IMR-90 (cell line): ENCODE measurements at places on chromosomes 7 and 10.
A peak's percentile ranks its signal among the peaks of the same experiment; 100 is the strongest.

DNA sequence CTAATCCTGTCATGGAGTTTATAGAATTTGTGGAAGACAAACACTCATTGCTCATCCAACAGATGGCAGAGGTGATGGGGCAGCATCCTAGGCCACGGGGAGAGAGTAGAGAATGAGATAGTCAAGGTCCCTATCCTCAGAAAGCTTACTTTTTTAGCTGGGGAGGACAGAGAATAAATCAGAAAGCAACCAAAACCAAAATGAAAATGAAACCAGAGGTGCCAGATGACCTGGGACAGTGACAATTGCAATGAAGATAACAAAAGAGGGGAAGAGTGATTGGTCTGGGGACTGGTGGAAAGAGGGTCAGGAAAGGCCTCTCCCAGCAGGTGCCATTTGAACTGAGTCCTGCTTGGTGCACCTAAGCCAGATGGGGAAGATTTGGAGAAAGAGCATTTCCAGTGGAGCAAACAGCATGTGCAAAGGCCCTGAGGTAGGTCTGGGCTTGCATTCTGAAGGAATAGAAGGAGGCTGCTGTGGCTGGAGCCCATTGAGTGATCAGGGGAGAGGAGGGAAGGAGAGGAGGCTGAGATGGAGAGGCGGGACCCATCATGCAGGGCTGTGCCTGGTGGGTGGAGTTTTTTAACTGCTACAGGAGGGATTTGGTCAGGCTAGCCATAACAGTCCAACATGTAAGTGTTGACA, 164.1 kb downstream of the RPS24 start:
- no peak overlapping the region for H3K27ac ChIP-seq
- no peaks in the 10 kb centered on the region for H3K36me3 ChIP-seq
- peaks cover 20% of the 10 kb centered on the region for H3K4me1 ChIP-seq
- H3K27me3 ChIP-seq, result 0 out of 2 replicates have a peak, but pooled peaks cover 2% of the 10 kb centered on the region

- H3K4me1 ChIP-seq, result peaks cover 6% of the 10 kb centered on the region
- no peaks in the 10 kb centered on the region for H3K36me3 ChIP-seq
- H3K4me3 ChIP-seq, result no peak overlapping the region
- peak; percentile 65 for DNase-seq
- no peaks in the 10 kb centered on the region for H3K27me3 ChIP-seq
Measured at GRCh38 chr7:28481091-28481926, 69.0 kb downstream of the CREB5 start.

DNA sequence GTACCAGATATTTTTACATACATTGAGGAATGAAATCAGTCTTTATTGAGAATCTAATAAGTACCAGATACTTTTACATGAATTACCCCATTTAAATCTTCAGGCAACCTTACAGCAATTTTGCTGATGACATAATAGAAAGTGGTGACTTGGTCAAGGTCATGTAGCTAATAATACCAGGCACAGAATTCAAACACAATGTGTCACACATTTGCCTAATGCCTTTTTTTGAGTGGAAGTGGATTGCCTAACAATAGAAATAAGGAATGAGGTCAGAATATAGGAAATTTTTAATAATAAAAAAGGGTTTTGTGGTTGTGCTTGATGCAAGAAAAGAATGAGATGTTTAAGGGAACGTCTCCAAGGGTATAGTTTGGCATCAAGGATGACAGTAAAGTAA, 466.6 kb upstream of the IGFBP3 start:
- peaks cover 10% of the 10 kb centered on the region; the same call in 1 of the 2 replicates for H3K4me1 ChIP-seq
- H3K27me3 ChIP-seq, result no peaks in the 10 kb centered on the region; the same call in 1 of the 2 replicates
- no peak overlapping the region for H3K27ac ChIP-seq

- no peak overlapping the region for H3K4me3 ChIP-seq
- peaks cover 13% of the 10 kb centered on the region; the same call in 1 of the 2 replicates for H3K27me3 ChIP-seq
- no peaks in the 10 kb centered on the region for H3K36me3 ChIP-seq
- no peak for DNase-seq
- H3K4me1 ChIP-seq, result no peaks in the 10 kb centered on the region
- H3K27ac ChIP-seq, result no peak overlapping the region
Measured at GRCh38 chr10:132470410-132471124, 67.0 kb upstream of the INPP5A start.

- no peak overlapping the region for H3K27ac ChIP-seq
- no peaks in the 10 kb centered on the region for H3K4me1 ChIP-seq
- H3K27me3 ChIP-seq, result no peaks in the 10 kb centered on the region
- no peaks in the 10 kb centered on the region for H3K36me3 ChIP-seq
- DNase-seq, result no peak
- no peak overlapping the region for H3K4me3 ChIP-seq
Measured at GRCh38 chr7:11469028-11469745, 362.8 kb downstream of the THSD7A start.

DNA sequence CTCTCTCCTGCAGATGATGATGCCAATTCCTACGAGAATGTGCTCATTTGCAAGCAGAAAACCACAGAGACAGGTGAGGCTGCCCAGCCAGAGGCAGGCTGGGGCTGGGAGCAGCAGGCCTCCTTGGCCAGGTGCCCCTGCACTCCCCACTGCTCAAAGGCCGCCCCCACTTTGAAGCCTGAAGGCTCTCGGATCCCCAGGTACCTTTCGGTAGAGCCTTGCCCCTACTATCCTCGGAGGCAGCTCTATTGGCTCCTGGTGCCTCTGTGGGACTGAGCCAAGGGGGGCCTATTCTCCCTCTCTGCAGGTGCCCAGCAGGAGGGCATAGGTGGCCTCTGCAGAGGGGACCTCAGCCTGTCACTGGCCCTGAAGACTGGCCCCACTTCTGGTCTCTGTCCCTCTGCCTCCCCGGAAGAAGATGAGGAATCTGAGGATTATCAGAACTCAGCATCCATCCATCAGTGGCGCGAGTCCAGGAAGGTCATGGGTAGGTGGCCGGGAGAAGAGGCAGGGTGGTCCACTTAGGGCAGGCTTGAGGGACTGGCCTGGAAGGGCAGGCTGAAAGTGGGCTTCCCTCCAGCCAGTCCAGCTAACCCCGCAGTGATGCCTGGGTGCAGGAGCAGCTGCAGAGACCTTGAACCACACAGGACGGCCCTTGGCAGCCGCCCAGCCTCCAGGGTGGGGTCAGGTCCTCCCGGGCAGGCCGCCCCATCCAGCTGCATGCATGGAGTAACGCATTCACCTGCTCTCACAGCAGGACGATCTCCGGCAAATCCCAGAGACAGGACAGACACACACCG, 14.1 kb downstream of the LAT2 start:
- H3K4me1 ChIP-seq, result no peaks in the 10 kb centered on the region
- no peaks in the 10 kb centered on the region; the same call in 1 of the 2 replicates for H3K27me3 ChIP-seq
- DNase-seq, result no peak
- H3K36me3 ChIP-seq, result peaks cover 8% of the 10 kb centered on the region
- H3K4me3 ChIP-seq, result no peak overlapping the region
- no peak overlapping the region for H3K27ac ChIP-seq

DNA sequence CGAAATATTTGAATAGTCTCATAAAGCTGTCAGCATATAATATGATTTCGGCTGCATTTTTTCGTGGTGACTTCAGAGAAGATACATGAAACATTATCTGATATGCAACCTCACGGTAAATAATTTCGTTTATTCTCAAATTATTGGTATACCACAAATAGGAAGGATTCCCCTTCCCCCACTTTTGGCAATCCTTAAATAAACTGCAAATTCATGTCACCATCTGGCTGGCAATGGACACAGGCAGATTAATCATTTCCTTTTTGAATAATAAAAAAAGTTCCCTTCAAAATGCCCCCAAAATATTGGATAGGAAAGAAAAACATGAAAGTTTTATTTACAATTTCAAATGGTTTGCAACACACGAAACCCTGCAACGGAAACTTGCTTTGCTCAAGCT, 234.5 kb upstream of the MEOX2 start:
- no peak overlapping the region for H3K4me3 ChIP-seq
- no peaks in the 10 kb centered on the region for H3K36me3 ChIP-seq
- no peak for DNase-seq
- no peaks in the 10 kb centered on the region for H3K27me3 ChIP-seq

- H3K27me3 ChIP-seq, result no peaks in the 10 kb centered on the region; the same call in 1 of the 2 replicates
- peak; percentile 8 for DNase-seq
- H3K4me3 ChIP-seq, result no peak overlapping the region
- no peak overlapping the region for H3K27ac ChIP-seq
- no peaks in the 10 kb centered on the region for H3K36me3 ChIP-seq
Measured at GRCh38 chr7:108268200-108268820, 138.1 kb upstream of the LAMB4 start.

GRCh38 chr10:86048571-86048970, 318.0 kb downstream of the GRID1 start:
- no peak overlapping the region for H3K27ac ChIP-seq
- no peaks in the 10 kb centered on the region for H3K27me3 ChIP-seq
- no peaks in the 10 kb centered on the region for H3K36me3 ChIP-seq
- no peaks in the 10 kb centered on the region for H3K4me1 ChIP-seq

GRCh38 chr10:20195076-20195475, 378.8 kb downstream of the PLXDC2 start:
- H3K4me3 ChIP-seq, result no peak overlapping the region
- no peaks in the 10 kb centered on the region for H3K27me3 ChIP-seq
- H3K27ac ChIP-seq, result no peak overlapping the region
- DNase-seq, result no peak

DNA sequence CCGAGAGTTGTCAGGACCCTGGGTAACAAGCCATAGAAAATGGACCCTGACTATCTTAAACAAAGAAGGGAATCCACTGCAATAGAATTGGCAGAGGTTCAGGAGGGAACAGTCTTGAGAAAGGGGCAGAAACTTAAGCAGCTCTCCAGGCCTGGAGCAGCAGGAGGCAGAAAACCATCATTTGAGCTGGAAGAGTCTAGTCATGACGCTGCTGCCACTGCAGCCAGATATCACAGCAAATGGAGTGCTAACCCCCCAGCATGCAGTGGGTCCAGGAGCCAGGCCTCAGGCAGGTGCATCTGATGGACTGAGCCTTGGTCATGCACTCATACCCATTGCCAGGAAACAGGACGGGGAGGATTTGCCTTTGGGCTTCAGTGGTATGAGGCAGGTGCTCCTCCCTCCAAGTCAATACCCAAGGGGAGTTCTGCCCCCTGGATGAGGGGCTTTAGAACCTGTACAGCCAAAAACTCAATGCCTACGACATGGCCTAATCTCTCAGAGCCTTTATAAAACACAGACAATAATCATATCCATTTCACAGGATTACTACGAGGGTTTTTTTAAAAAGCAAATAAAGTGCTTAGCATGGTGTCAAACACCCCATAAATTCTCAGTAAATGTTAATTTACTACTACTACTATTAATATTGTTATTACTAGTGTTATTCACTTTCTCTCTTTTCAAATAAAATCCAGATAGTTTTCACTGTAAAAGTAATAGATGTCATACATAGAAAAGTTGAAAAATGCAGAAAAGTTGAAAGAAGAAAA, 30.7 kb downstream of the DUSP5 start:
- H3K27me3 ChIP-seq, result no peaks in the 10 kb centered on the region
- H3K4me1 ChIP-seq, result peaks cover 17% of the 10 kb centered on the region
- H3K27ac ChIP-seq, result no peak overlapping the region

DNA sequence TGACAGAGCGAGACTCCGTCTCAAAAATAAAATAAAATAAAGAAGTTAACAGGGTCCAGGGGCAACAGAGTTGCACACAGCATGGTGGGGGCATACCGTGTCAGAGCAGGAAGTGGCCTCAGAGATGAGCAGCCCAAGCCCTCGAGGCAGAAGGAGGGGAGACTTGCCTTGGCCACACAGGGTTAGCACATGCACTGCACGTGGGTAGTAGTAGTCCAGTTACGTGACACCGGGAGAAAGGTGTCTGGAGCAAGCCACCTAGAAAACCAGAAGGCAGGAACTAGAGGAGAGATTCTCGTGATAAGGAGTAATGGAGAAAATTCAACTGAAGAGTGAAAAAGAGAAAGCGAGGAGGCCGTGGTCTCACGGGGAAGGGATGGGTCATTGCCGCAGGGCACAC, 9.8 kb upstream of the DENND2A start:
- no peak overlapping the region for H3K27ac ChIP-seq
- peaks cover 13% of the 10 kb centered on the region for H3K4me1 ChIP-seq
- H3K4me3 ChIP-seq, result no peak overlapping the region
- DNase-seq, result no peak

- H3K4me1 ChIP-seq, result no peaks in the 10 kb centered on the region
- no peak overlapping the region for H3K27ac ChIP-seq
- no peaks in the 10 kb centered on the region for H3K27me3 ChIP-seq
- no peak overlapping the region for H3K4me3 ChIP-seq
- H3K36me3 ChIP-seq, result peaks cover 44% of the 10 kb centered on the region
Measured at GRCh38 chr7:137895301-137896221, 48.8 kb upstream of the DGKI start.

DNA sequence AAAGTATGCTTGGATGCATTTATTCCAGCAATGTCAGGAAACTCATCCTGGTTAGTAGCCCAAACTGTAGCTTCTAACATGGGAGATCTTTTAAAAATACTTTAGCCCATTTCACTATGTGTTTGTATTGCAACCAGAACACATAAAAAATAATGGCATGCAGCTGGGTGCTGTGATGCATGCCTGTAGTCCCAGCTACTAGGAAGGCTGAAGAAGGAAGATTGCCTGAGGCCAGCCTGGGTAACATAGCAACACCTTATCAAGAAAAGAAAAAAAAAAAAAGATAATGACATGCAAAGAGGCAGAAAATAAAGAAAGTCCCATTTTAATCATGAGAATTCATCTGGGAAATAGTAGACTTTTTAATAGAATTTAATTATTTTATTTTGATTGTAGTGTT, 517.0 kb upstream of the TEX47 start:
- H3K27ac ChIP-seq, result no peak overlapping the region
- H3K4me1 ChIP-seq, result no peaks in the 10 kb centered on the region
- DNase-seq, result no peak
- H3K36me3 ChIP-seq, result no peaks in the 10 kb centered on the region
